ENCODE measurements at places on chromosomes 12 and 14.
A peak's percentile ranks its signal among the peaks of the same experiment; 100 is the strongest.

- DNase-seq: no peak
Measured at GRCh38 chr14:22560662-22561365, 28.2 kb downstream of the DAD1 start.

GRCh38 chr14:69153152-69153872 lies 393 bp upstream of the DCAF5 start:
- DNase-seq: peak; percentile 90

GRCh38 chr12:88998421-88998820 lies 353.9 kb downstream of the DUSP6 start:
- DNase-seq: no peak

GRCh38 chr12:43333644-43334043 lies 218.4 kb downstream of the ADAMTS20 start:
- no peak for DNase-seq

DNA sequence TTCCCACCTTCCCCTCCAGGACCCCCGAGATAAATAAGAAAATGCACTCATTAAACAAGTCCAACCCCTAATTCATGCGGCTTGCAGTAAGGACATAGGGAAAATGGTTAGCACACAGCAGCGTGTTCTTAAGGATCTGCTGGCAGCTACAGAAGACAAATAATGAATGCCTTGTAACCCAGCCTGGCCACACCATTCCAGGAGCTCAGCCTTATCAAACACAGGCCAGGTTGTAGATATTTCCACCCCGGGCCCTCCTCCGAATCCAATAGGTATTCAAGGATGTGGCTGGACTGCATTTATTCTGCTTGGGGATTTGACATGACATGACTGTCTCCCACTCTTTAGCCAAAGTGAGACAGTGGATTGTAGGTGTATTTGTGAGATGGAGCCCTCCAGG lies 245.1 kb downstream of the SLC41A2 start:
- DNase-seq: no peak

GRCh38 chr14:31207287-31207754 lies 272 bp downstream of the HECTD1 start:
- DNase-seq: no peak

GRCh38 chr12:94172031-94172430 lies 23.7 kb downstream of the PLXNC1 start:
- DNase-seq: no peak

- no peak for DNase-seq
Measured at GRCh38 chr14:22830443-22831010, 840 bp downstream of the MRPL52 start.

- no peak for DNase-seq
Measured at GRCh38 chr14:59438195-59438647, 27.0 kb downstream of the GPR135 start.

GRCh38 chr12:19842116-19842515 lies 402.8 kb downstream of the AEBP2 start:
- DNase-seq: no peak

DNA sequence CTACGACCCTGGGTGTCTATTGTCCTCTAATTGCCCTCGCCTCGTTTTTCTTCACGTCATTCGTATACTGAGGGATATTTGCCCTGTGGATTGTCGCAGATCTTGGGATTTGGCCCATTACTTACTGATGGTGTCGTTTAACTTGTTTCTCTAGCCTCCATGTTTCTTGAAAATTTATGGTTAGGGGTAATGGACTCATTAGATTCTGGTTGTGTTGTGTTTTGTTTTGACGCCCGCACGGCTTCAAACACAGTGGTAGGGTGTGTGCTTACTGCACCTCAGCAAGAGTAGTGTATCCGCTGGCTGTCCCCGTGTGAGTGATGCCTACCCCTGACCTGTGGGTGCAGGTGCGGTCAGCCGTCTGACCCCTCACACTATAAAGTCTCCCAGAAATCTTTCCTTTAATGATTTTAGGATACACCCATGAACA lies 874 bp upstream of the RNU6-8 start:
- DNase-seq: no peak

DNA sequence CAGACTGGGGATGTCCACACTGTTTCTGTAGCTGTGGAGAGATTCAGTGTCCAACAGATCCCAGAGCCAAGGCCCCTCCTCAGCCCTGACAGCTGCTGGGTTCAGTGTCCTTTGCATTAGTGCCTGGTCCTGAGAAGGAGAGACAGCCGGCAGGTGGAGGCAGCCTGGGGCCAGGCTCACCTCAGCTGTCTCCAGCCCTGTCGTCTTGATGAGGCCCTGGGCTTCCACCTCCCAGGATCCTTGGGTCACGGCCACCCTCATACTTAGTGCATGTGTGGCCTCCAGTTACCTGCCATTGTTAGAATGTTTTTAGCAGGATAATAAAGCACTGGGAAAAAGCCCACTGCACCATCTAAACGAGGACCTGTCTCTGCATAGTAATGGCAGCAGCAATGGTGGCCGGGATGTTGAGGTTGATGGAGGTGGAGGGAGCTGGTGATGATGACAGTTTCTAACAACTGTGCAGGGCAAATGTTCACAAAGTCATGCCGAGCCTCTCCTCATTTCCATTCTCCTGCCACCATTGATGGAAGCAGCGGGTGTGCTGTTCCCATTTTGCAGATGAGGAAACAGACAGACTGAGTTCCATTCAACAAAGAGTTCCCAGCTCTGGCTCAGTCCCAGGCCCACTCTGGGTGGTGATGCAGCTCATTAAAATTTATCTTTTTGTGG lies 17.7 kb downstream of the ASB2 start:
- DNase-seq: no peak

DNA sequence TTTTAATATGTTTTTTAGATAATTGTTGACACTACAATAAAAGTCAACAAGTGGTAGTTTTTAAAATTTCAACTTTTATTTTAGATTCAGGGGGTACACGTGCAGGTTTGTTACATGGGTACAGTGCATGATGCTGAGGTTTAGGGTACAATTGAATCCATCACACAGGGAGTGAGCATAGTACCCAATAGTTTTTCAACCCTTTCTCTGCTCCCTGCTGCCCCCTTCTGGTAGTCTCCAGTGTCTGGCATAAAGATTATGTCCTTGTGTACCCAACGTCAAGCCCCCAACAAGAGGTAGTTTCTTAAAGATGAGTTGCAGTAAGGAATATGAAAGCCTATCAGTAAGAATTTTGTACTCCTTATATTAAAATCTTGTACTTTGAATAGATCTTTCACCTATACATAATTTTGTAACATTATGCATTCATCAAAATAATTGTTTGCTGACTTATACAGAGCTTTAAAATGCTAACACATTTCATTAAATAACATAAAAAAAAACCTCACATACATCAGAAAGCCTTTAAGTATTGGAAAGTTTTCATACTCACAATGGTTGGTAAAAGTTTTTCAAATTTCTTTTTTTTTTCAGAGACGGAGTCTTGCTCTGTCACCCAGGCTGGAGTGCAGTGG lies 5.4 kb upstream of the RALGAPA1 start:
- no peak for DNase-seq

DNA sequence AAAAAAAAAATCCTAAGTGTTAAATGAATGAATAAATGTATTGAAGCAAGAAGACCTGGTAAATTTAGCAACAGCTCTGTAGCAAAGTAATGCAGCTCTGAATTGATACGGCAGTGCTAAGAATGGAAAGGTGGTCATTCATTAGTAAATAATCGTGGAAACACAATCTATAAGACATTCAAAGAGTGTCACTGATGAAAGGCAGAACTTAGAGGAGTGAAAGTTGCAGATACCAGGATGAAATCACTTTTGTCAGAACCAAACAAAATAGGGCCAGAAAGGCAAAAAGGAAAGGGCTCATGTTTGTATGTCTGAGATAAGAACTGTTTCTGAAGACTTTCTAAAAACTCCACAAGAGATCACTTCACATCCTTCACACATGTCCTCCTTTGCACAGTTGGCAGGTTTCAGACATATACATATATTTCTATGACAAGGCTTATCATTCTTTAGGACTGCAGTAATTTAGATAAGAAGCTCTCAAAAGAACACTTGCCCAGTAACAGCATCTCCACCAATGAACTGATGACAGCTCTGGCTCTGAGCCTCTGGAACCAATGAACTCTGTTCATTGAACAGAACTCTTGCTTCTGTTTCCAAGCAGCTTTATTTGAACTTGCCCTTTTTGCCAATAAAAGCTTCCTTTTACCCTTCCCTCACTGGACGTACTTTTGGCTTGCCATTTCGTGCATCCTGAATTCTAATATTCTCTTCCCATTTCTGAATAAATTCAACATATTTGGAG lies 4.2 kb upstream of the LRR1 start:
- no peak for DNase-seq

DNA sequence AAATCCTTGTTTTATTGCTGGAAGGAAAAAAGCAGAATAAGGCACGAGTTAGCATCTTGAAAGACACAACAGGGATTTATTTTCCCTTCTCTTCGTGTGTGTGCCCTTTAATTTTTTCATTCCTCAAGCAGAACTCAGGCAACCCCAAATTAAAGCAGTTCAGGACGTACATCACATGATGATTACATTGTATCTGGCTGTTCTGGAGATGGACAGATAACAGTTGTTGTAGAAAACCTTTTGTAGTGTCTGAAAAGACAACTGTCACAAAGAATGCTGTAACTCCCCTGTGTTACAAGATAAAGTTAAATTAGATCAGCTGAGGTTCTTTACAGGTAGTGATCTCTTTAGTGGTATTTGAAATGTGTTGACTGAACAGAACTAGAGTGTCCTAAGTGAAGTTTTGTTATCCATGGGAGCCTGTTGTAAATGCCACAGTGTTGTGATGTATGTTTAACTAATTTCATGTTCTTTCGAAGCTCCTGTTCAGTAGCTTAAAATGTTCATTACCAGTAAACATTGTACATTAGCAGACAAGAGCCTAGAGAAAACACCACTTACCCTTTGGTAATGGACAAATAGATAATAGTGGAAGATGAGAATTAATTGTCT lies 58.5 kb downstream of the TMTC2 start:
- DNase-seq: no peak

DNA sequence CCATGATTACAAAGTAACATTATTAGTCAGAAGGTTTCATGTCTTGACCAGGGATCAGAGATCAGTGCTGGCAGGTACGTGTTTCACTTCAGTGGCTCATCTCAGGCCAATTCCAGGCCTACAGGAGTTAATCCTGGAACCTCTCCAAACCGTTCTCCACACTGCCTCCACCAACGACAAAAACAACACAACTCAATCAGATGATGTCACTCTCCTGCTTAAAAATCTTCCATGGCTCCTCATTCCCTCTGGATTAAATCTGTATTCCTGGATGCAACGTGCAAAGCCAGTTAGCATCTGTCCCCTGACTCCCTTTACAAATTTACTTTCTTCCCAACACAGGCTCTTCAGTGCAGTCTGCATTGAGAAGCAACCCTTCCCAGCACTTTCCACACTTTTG lies 34.3 kb upstream of the TXNRD1 start:
- DNase-seq: no peak

GRCh38 chr12:30822385-30823155 lies 67.8 kb upstream of the CAPRIN2 start:
- no peak for DNase-seq

DNA sequence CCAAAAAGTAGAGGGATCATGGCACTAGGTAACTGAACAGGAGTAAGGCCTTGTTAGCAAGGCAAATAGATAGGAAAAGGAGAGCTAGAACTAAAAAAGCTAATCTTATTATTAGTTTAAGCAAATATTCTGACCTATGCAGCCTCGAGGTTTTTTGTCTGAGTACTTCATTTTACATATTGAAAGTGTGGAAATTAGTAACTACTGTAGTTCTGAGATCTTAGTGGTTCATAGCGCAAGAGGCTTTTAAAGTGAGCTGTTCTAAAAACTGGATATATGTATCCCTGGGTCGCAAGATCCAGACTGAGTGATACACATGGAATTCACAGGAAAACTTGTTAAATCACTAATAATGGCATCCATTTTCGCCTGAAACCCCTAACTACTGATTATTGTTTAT lies 411.0 kb upstream of the SOX5 start:
- DNase-seq: no peak

- DNase-seq: no peak
Measured at GRCh38 chr14:78308079-78308478, 137.9 kb downstream of the NRXN3 start.

DNA sequence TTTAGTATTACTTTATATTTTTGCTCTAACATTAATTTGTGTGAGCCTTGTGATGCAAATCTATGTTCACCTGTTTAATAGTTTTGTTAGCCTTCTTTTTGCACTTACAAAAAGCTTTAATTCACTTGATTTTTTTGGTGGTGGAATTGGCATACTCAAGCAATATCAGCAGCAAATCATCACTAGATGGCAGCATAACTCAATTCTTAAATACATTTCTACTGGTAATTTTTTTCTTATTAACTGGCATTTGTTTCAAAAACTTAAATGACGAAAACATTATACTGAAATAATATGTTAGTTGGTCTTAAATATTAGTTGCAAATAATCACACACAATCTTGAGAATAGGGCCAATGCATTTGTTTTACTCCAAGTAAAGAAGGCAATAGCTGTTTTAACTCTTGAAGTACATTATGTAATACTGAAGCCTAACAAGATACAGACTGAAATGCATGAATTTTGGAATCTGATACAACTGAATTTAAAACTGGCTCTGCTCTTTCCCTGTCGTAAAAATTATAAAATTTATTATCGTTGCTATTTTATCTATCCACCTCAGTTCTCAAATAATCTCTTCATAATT lies 151.5 kb downstream of the ATXN7L3B start:
- no peak for DNase-seq

DNA sequence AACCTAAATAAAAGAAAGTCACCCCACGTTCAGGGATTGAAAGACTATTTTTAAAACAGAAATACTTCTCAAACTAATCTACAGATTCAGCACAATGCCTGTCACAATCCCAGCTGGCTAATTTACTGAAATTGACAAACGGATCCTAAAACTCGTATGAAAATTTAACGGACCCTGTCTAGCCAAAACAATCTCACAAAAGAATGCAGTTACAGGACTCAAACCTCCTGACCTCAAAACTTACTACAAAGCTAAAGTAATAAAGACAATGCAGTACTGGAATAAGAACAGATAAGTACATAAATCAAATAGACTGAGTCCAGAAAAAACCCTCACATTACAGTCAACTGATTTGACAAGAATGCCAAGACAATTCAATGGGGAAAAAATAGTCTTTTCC lies 48.8 kb downstream of the IPO8 start:
- no peak for DNase-seq

- DNase-seq: no peak
Measured at GRCh38 chr12:67410667-67411067, 141.5 kb downstream of the CAND1 start.

GRCh38 chr14:20614038-20614840 lies 23.1 kb upstream of the RNASE12 start:
- DNase-seq: no peak

DNA sequence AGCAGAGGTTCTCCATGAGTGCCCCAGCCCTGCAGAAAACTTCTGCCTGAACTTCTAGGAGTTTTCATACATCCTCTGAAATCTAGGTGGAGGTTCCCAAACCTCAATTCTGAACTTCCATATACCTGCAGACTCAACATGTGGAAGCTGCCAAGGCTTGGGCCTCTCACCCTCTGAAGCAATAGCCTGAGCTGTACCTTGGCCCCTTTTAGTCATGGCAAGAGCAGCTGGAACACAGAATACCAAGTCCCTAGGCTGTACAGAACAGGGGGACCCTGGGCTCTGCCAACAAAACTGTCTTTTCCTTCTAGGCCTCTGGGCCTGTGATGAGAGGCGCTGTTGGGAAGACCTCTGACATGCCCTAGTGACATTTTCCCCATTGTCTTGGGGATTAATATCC lies 494.3 kb upstream of the FOXG1 start:
- no peak for DNase-seq
